Activated naive CD4-positive, alpha-beta T cell treated with anti-CD3 and anti-CD28 coated beads, Interleukin-2, amount 50 U/mL, for 16 hours (primary cell): ENCODE measurements at places on chromosomes 11 and 22.

- no peak for DNase-seq
These were observed 40.7 kb downstream of the PACSIN2 start for GRCh38 chr22:42974223-42974622.

- DNase-seq = no peak
These were observed 29.3 kb downstream of the LMO1 start for GRCh38 chr11:8234425-8234821.

GRCh38 chr11:104327861-104328511 lies 164.0 kb upstream of the PDGFD start:
- DNase-seq = no peak

DNA sequence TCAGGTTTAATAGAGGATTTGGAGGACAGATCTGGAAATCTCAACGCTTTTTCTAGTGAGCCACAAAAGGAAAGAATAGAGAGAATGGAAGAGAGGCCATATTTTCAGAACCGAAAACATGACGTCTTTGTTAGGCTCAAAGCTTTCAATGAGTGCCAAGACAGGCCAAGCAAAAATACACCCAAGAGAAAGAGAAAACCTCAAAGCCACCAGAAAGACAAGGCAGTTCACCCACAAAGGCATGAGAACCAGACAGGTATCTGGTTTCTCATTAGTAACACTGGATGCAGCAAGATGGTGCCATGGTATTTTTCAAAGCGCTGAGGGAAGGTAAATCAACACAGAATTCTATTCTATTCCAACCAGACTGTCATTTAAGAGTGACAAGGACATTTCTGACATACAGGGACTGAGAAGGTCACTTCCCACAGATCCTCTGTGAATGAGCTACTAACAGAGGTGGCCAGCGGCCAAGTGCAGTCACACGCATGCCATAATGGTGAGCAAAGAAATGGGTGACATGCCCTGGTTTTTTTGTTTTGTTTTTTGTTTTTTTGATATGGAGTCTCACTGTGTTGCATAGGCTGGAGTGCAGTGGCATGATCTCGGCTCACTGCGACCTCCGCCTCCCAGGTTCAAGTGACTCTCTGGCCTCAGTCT lies 41.9 kb downstream of the TOLLIP start:
- no peak for DNase-seq

GRCh38 chr11:72303179-72303578 lies 59.2 kb upstream of the PHOX2A start:
- DNase-seq = no peak

- no peak for DNase-seq
These were observed 534.5 kb downstream of the LRRC4C start for GRCh38 chr11:40924915-40925314.

- no peak for DNase-seq
These were observed 1.9 kb downstream of the MMP7 start for GRCh38 chr11:102528618-102529017.
